ENCODE measurements at places on chromosomes 16 and 17.
A peak's percentile ranks its signal among the peaks of the same experiment; 100 is the strongest.

DNA sequence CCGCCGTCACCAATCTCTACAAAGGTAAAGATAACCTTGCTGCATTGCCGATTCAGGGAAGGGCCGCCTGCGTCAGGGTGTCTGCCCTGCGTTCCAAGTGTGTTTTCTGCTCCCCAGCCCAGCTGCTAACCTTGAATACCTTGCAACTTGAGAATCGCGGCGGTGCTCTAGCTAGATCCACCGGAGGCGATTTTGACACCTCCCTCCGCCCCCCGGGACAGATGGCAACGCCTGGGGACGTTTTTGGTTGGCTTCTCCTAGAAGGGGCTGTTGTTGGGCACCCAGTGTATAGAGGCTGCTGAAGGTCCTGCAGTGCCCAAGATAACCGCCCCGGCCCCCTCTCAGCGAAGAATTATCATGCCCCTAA lies 1.5 kb downstream of the HAPSTR1 start:
- DNase-seq = peak; percentile 18

- no peak for DNase-seq
Observed at GRCh38 chr17:17044846-17045561, 2.7 kb downstream of the MPRIP start.

DNA sequence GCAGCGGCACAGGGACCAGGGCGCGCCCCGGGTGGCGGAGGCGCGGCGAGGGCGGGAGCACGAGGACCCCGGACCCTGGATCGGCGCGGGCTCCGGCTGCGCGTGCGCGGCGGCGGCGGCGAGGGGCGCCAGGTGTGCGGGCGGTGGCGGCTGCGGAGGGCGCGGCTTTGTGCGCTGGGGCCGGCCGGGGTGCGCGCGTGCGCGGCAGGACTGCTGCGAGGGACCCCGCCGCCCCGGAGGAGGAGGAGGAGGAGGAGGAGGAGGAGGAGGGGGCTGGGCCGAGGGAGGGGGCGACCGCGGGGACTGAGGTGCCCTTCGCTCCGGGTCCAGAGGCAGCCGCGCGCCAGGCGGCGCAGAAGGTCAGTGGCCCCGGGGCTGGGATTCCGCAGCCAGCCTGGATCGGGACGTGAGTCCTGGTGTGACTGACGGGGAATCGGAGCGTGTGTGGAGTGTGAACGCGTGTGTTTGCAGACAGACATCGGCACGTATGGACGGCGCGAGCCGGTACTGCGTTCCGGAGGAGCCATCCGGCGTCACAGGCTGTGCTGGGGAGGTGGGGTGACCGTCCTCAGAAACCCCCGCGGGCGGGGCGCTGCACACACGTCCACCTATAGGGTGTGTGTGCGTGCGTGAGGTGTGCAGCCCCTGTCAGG lies 19.5 kb upstream of the RAP1GAP2 start:
- DNase-seq = peak; percentile 27

GRCh38 chr17:44738214-44738906 lies 20.4 kb upstream of the ADAM11 start:
- no peak for DNase-seq

DNA sequence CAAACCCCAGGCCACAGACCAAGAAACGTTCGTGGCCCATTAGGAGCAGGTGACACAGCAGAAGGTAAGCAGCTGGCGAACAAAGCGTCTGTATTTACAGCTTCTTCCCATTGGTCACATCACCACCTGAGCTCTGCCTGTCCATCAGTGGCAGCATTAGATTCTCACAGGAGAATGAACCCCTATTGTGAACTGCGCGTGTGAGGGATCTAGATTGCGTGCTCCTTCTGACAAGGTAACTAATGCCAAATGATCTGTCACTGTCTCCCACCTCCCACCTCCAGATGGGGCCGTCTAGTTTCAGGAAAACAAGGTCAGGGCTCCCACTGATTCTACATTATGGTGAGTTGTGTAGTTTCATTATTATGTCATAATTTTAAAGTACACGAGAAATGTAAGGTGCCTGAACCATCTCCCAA lies 186.3 kb downstream of the CPPED1 start:
- DNase-seq = no peak

DNA sequence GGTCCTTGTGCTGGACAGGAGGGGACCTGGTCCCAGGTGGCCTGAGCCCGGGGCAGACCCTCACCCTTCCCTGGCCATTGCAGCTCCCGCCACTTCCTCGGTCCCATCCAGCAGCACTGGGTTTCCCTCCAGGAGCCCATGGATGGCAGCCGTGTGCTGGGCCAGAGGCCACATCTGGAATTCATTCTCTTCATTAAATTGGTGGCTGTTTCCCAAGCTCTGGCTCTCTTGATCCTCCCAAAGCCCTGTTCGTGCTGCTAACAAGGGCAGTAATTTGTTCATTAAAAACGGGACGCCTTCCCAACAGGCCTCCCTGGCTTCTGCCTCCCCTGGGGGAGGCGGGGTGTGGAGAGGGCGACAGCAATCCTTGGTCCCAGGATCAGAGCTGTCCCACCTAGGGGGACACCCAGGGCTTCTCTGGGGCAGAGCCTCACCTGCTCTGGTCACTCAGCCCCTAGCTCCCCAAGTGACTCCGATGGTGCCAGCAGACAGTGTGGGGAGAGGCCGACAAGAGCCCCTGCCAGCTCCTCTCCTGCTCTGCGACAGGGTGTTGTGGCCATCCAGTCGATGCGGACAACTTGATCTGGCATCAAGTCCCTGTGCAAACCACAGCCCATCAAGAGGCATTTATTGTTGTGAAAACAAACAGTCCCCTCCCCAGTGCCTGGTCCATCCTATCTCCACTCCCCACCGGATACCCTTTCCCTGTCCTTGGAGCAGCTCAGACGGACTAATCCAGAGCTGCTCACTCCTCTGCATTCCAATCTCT lies 44.0 kb downstream of the SDK2 start:
- no peak for DNase-seq

DNA sequence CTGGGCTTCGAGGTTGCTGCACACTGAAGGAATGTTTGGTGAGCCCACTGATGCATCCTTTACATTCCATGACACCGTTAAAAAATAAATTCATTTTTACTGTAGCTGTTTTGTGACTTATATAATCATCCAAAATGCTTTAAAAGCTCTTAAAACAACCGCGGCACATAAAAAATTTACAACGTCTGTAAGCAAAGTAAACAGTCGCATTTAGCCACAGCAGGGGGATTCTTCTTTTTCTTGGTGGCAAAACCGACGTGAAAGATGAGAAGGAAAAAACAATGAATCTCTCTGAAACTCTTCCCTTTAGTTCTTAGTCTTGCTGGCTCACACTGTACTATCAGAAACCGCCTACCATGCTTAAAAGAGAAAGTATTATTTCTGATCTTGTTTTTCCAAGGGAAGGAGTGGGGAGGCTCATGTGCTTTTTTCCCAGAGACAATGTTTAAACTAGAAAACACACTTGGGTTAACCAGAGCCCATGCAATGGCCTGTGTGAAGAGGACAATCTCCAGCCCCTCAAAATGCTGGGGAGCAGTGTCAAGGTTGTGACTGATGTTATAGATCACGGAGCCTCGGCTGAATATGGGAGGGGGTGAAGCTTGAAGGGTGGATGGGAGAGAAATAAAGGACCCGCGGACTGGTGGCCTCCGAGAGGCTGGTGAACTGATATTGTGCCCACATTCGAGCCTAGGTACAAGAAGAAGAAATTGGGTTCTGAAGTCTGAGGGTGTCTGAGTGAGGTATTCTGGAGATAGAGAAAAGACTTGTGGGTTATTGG lies 91.1 kb downstream of the IRF8 start:
- DNase-seq = no peak

DNA sequence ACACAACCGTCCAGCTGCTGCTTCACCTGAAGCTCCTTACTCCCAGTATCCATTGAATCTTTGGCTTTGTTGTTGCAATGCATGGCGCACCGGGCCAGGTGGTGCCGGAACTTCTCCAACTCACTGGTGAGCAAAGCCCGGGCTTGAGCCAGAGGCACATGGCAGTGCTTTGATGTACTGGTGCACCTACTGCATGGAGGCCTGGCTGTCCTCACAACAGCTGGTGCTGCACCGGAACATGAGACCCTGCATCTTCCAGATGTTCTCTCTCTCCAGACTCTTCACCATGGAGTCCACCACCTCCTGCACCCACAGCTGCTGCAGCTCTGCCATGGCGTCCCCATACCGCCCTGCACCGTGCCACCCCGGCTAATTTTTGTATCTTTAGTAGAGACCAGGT lies 10.2 kb downstream of the TACO1 start:
- no peak for DNase-seq

GRCh38 chr16:30523768-30524574 lies 2.4 kb downstream of the ZNF768 start:
- DNase-seq = no peak

DNA sequence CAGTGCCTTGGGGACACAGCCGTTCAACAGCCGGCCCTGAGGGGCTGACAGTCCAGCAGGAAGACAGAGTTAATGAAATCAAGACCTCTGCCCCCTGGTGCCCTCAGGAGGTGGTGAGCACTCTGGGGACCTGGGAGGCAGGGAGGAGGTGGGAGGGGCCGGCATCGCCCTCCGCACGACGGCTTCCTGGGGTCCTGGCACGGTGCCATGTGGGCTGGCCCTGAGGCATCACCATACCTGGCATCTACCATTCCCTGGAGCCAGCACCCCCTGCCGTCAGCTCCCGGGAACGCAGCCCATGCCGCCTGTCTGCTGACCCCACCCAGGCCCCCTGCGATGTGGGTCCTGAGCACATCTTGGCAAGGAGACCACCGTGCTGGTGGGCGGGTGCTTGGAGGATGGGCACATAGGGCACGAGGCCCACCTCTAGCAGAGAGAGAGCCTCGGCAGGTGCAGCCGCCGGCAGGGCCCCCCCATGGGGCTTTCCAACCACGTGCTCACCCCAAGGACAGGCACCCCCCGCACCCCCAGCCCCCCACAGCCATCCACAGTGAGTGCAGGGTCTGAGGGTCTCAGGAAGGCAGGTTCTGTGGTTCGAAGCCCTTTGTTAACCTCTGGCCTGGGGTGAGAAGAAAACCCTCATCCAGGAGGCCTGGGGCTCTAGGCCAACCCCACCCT lies 52.5 kb downstream of the ZFPM1 start:
- peak; percentile 72 for DNase-seq

GRCh38 chr16:9008601-9009260 lies 45.0 kb upstream of the USP7 start:
- DNase-seq = peak; percentile 90

- DNase-seq = peak; percentile 64
Observed at GRCh38 chr17:40035162-40035559, 19.0 kb downstream of the MED24 start.

DNA sequence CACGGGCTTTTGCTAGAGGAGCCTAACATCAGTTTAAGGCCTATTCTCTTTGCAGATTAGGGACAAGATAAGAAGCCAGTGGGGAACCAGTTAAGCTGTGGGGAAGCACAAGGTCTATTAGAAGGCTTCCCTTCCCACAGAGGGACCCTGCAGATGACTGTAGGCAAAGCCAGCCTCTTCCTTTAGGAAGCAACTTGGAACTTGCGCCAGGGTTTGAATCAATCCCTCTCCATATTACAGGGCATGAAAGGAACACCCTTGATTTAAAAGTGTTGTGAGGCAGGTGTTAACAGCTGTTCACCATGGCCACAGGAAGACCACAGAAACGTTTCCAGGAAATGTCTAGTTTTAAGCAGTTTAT lies 77.3 kb downstream of the RPTOR start:
- no peak for DNase-seq

- DNase-seq = no peak
Observed at GRCh38 chr16:65136681-65137080, 14.8 kb upstream of the CDH11 start.

DNA sequence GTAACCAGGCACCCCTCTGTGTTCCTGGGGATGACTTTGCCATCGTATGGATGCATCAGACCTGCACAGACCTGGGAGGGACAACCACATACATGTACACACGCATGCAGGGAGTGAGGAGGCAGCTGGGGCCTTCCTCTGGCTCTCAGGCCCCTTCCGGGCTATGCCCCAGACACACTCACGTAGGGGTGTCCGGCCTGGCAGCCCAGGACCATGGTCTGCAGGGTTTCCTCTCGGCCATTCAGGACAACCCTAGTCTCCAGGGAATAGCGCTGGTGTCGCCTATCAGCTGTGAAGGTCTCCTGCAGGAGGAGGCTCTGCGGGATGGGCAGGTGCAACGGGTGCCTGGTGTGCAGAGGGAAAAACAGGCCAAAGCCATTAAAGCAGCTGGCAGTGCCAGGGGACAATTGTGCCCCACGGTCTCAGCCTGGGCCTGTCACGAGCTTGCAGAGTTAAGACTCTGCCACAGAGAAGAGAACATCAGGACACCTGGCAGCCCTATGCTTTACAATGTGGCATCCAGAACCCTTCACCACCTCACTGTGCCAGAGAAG lies 101.4 kb downstream of the RMI2 start:
- DNase-seq = no peak

- DNase-seq = no peak
Observed at GRCh38 chr17:74288785-74289184, 14.8 kb downstream of the DNAI2 start.

DNA sequence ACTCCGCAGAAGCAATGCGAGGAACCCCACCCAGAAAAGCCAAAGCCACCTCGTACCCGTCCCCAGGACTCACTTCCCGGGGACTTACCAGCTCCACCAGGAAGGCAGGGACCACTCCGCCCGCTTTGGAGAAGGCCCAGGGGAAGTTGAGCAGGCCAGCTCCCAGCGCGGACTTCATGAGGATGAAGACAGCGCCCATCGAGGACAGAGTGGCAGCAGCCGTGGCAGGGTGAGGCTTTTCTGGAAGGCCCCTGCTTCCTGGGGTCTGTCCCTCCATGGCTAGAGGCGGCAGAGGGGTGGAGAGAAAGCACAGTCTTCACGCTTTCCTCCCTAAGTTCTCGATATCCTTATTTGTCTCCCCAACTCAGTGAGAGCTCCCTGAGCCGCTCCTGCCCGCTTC lies 714 bp downstream of the SLC38A8 start:
- no peak for DNase-seq

Data from urothelium cell line (cell line).